GM23248 (cell line): ENCODE measurements at places on chromosomes 7 and 10. TPM values are rescaled to one million over a fixed set of nuclear protein-coding genes. Genes with fewer than 3 reads are reported as not detected.

- H3K27ac ChIP-seq, result no peak overlapping the region
- H3K36me3 ChIP-seq, result peaks cover 85% of the 10 kb centered on the region
- no peak overlapping the region for H3K4me3 ChIP-seq
- no peaks in the 10 kb centered on the region for H3K27me3 ChIP-seq
- H3K4me1 ChIP-seq, result no peaks in the 10 kb centered on the region
Measured at GRCh38 chr7:66804001-66804400, 63.5 kb downstream of the RABGEF1 start.

DNA sequence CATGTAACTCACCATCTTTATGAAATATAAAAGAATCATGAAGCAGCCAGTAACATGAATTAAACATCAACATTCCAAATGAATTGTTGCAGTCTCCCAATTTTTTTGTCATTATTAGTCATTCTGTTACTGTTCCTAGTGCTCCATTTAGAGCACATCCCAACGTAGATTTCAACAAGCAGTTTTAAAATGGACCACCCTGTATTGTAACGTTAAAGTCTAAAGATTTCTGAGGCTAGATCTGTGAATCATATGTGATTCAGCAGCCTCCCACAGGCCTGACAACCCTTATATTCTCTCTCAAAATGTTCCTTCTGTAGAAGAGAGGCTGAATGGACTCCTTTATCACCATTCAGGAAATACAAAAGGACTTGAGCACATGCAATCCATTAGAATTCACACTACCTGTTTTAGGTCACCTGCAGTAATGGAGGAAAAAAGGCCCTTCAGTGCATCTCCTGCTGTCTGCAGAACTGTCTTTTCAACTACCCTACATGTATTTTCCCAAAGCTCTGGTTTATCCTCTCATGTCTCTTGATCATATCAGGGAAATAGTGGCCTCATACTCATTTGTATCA lies 81.4 kb downstream of the CACNA2D1 start:
- peaks cover 20% of the 10 kb centered on the region for H3K4me1 ChIP-seq
- peak overlapping the region; percentile 36 for H3K4me3 ChIP-seq
- no peaks in the 10 kb centered on the region for H3K27me3 ChIP-seq
- DNase-seq, result peak; percentile 81
- peak overlapping the region; percentile 55 for H3K27ac ChIP-seq

- H3K27ac ChIP-seq, result no peak overlapping the region
- H3K4me1 ChIP-seq, result peaks cover 4% of the 10 kb centered on the region
- no peak overlapping the region for H3K4me3 ChIP-seq
Measured at GRCh38 chr10:79285315-79286197, 61.7 kb upstream of the PPIF start.

SYT15 gene
- 0.89 and 1.2 TPM in 2 replicates for total RNA-seq

OR2A42 gene
- total RNA-seq, result 0.25 and 0.32 TPM in 2 replicates

DNA sequence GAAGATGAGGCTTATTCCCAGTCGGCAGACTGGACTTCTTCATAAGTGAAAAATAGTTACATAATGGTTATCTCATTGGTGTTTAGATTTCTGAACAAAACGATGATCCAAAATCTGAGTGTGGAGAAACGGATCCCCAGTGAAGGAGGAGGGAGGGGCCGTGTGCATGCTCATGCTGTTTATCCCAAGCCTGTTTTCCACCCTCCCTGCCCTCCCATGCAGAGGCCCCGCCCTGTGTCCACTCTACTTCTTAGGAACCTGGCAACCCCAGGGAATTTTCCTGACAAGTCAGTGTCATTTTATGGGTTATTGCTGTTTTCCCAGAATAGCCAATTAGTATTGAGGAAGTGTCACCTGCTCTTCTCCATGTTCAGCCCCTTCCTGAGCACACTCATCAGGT lies 174.0 kb downstream of the CELF2 start:
- H3K27me3 ChIP-seq, result no peaks in the 10 kb centered on the region
- H3K27ac ChIP-seq, result no peak overlapping the region
- no peaks in the 10 kb centered on the region for H3K36me3 ChIP-seq
- H3K4me3 ChIP-seq, result no peak overlapping the region

AOAH gene
- not detected in 2 replicates for total RNA-seq

PTEN gene
- 79.4 and 93.9 TPM in 2 replicates for total RNA-seq

SMKR1 gene
- total RNA-seq, result not detected in 2 replicates

DNA sequence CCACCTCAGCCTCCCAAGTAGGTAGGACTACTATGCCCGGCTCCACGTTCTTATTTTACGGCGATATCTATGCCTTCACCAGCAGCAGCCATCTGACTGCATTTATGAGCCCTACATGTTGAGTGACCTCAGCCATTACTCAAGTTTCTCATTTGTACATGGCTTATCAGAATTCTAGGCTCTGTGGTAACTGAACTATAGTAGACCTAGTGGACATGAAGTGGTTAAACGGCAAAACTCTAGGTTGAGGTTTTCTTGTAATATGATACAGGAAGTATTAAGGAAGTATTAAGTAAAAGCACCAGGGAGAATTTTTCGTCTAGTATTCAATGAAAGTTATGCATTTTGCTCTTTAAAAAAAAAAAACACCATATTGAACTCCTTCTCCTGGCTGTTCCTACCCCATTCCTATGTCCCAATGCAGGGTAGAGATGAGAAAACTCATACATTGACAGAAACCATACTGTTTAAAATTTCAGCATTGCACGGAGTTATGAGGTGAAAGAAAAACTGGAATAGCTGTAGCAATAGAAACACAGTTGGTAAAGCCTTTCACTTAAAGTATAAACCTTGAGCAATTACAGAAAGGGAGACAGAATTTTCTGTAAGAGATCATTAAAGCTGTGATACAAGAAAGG lies 39.8 kb upstream of the EPC1 start:
- H3K27ac ChIP-seq, result no peak overlapping the region
- DNase-seq, result no peak
- H3K27me3 ChIP-seq, result no peaks in the 10 kb centered on the region
- no peaks in the 10 kb centered on the region for H3K36me3 ChIP-seq
- no peaks in the 10 kb centered on the region for H3K4me1 ChIP-seq
- no peak overlapping the region for H3K4me3 ChIP-seq

DNA sequence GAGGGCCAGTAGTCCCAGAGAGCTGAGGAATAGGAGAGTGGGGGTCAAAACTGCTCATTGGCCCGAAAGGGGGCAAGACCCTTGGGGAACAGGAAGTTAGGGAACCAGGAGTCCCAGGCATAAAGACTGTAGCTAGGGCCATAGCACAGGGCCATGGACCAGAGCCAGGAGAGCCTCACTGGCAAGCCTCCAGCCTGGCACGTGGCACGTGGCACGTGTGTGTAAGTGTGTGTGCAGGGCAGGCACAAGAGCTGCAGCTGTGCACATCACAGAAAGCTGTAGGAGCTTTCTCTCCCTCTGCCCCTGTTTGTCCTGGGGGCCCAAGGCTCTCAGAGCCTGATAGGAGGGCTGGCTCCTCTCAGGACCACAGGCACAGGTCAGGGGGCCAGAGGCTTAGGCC lies 47.8 kb upstream of the SLF2 start:
- no peaks in the 10 kb centered on the region for H3K36me3 ChIP-seq
- DNase-seq, result no peak
- peaks cover 38% of the 10 kb centered on the region for H3K27me3 ChIP-seq
- no peaks in the 10 kb centered on the region for H3K4me1 ChIP-seq
- H3K27ac ChIP-seq, result no peak overlapping the region

GRCh38 chr10:4108693-4109092 lies 323.7 kb upstream of the KLF6 start:
- peaks cover 9% of the 10 kb centered on the region for H3K4me1 ChIP-seq
- DNase-seq, result no peak
- H3K27ac ChIP-seq, result no peak overlapping the region
- no peak overlapping the region for H3K4me3 ChIP-seq
- H3K36me3 ChIP-seq, result no peaks in the 10 kb centered on the region
- H3K27me3 ChIP-seq, result no peaks in the 10 kb centered on the region

DNA sequence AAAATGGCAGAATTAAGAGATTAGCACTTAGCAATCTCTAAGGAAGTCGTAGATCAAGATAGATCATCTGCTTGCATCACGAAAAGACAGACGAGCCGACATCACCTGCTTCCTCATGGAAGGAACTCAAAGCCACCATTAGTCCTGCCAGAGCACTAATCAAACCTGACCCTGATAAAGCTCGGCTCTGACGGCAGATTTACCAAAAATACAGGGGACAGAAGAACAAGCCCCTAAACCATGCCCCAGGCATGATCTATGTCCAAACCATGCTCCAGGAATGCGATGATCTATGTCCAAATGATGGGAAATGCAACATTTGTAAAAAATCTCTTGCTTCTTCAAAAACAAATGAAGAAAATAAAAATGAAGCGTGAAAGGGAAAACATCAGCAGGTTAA lies 182.8 kb downstream of the TCERG1L start:
- no peaks in the 10 kb centered on the region for H3K36me3 ChIP-seq
- H3K4me1 ChIP-seq, result no peaks in the 10 kb centered on the region
- no peak for DNase-seq
- H3K27ac ChIP-seq, result no peak overlapping the region
- H3K4me3 ChIP-seq, result no peak overlapping the region

GRCh38 chr7:157682946-157683746 lies 346.3 kb downstream of the DNAJB6 start:
- H3K4me1 ChIP-seq, result no peaks in the 10 kb centered on the region
- H3K36me3 ChIP-seq, result no peaks in the 10 kb centered on the region
- no peak overlapping the region for H3K4me3 ChIP-seq
- peaks cover 74% of the 10 kb centered on the region for H3K27me3 ChIP-seq

DNA sequence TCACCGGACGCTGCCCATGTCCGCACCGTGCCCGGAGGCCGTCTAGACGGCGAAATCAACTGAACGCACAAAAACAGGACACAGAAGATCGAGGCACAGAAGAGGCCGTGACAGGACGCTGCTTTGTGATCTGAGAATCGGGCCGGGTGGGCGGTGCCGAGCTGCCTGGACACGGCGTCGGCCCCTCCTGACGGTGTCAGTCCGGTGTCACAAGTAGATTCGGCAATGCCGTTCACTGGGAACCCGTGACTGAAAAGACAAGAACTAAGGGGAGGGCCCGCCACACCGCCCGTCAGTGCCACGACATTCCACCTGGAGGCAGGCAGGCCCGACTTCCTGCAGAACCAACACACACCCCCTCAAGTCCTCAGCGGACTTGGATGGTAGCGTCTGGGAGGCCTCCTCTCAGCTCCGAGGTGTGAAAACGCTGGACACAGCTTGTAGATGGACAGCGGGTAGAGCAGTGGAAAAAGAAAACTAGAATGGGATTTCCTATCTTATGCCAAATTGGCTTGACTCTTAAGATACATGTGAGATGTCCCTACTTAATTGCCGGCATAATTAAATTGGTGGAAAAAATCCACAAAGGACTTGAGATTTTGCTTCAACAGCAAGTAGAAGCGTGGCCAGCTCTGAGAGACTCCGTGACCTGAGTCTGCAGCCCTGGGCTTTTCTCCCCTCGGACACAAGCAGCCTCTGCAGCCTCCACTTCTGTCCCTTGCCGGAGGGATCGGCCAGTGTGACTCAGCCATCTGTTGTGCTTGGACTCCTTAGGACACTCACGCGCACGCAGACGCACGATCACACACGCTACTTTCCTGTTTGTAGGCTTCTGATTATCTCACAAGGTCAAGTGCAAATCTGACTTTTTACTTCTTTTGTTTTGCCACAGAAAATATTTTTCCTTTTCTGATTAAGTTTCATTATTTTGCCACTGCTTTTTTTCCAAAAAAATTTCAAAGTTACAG lies 269.0 kb downstream of the DIP2C start:
- DNase-seq, result no peak
- no peak overlapping the region for H3K4me3 ChIP-seq
- no peaks in the 10 kb centered on the region for H3K27me3 ChIP-seq

PRTFDC1 gene
- total RNA-seq, result 11.4 and 22.0 TPM in 2 replicates

DNA sequence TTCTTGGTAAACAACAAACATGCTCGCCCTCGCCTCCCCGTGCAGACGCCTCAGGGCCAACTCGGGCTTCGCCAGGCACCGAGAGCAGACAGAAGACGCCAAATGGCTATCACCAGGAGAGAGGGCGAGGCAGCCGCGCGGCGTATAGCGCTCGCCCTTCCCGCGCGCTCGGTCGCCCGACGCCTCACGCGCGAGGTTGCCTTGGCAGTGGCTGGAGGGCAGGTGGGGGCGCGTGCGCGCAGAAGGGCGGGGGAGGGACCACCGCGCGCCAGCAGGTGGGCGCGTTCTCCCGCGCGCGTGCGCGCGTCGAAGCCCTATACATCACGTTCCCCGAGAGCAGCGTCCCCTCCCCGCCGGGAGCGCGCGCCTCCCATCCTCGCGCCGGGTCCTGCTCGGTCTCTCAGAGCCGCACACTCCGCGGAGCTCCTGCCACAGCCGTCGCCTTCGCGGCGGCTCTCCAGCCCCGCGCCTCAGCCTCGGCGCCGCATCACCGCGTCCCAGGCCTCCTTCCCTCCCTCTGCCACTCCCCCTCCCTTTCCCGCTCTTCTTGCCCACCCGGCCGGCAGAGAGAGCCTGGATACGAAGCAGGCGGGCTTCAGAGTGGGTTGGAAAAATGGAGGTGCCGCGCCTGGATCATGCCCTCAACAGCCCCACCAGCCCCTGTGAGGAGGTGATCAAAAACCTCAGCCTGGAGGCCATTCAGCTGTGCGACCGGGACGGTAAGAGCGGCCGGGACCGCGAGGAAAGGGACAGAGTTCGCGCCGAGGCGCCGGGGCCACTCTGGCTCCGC lies at the start of gene PHYHIPL:
PHYHIPL (plus strand) TSS at position 403 of the 790 bp plus-strand sequence; CDS start at position 614, 211 bp downstream.
- H3K4me3 ChIP-seq, result peak within 1 kb of the TSS; percentile 35; the same call in 1 of the 2 replicates
- H3K27me3 ChIP-seq, result peaks cover 22% of the 10 kb centered on the region
- H3K4me1 ChIP-seq, result no peaks in the 10 kb centered on the region
- peak; percentile 23 for DNase-seq
- no peak within 1 kb of the TSS for H3K27ac ChIP-seq
- H3K36me3 ChIP-seq, result no peaks in the 10 kb centered on the region

- no peaks in the 10 kb centered on the region for H3K27me3 ChIP-seq
- H3K36me3 ChIP-seq, result no peaks in the 10 kb centered on the region
- DNase-seq, result no peak
- H3K4me1 ChIP-seq, result no peaks in the 10 kb centered on the region
Measured at GRCh38 chr7:6607651-6608051, 7.8 kb upstream of the ZNF853 start.

DNA sequence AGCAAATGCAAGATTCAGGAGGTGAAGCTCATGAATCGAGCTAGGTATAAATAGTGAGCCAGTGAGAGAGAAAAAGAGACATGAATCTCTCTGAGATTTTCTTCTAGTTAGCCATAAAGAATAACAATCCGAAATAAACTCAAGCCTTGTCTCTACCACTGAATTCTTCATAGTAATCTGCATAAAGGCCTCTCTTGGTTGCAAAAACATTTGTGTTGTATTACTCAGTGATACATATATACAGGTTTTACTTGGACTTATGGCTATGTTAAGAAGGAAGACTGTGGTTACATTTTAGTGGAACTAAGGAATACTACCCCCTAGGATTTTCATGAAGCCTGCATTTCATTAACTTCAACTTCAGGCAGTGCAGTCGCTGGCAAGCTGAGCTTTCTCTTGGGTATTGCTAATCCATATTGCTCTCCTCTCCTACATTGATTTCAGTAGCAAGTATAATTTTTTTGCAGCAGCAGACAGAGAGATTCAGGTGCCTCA lies 72.7 kb upstream of the TRIL start:
- H3K27me3 ChIP-seq, result no peaks in the 10 kb centered on the region
- no peak for DNase-seq
- no peaks in the 10 kb centered on the region for H3K36me3 ChIP-seq
- no peak overlapping the region for H3K4me3 ChIP-seq

GRCh38 chr10:115706488-115707076 lies 566.4 kb downstream of the GFRA1 start:
- no peak overlapping the region for H3K27ac ChIP-seq
- DNase-seq, result peak; percentile 56
- H3K4me1 ChIP-seq, result no peaks in the 10 kb centered on the region
- H3K4me3 ChIP-seq, result no peak overlapping the region
